Foreskin keratinocyte (primary cell): ENCODE measurements at places on chromosomes 13 and 19. TPM values are rescaled to one million over a fixed set of nuclear protein-coding genes. Genes with fewer than 3 reads are reported as not detected.

The CYP2S1 gene
- total RNA-seq: 8.5 and 10.8 TPM in 2 replicates

The SLC5A5 gene
- total RNA-seq: 0.07 TPM in 1 of 2 replicates, not detected in the other

The CLIP3 gene
- total RNA-seq: 0.46 and 0.82 TPM in 2 replicates

The DACH1 gene
- total RNA-seq: not detected in 2 replicates

The ZSWIM9 gene
- total RNA-seq: 1.8 and 2.1 TPM in 2 replicates

The GPR183 gene
- total RNA-seq: not detected in 2 replicates

The ERICH4 gene
- total RNA-seq: not detected in 2 replicates

The ZNF320 gene
- 4.8 and 5.7 TPM in 2 replicates for total RNA-seq

The ACP4 gene
- not detected in 2 replicates for total RNA-seq

The KLK3 gene
- total RNA-seq: not detected in 2 replicates

DNA sequence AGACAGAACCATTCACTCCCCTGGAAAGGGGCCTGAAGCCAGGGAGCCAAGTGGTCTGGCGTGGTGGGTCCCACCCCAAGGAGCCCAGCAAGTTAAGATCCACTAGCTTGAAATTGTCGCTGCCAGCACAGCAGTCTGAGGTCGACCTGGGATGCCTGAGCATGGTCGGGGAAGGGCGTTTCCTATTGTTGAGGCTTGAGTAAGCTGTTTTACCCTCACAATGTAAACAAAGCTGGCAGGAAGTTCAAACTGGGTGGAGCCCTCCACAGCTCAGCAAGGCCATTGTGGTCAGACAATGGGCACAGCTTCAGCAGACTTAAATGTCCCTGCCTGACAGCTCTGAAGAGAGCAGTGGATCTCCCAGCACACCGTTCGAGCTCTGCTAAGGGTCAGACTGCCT, 195.6 kb upstream of the DACH1 start:
- DNase-seq: no peak

- DNase-seq: no peak
Observed at GRCh38 chr13:61777899-61778298, 362.2 kb upstream of the PCDH20 start.

DNA sequence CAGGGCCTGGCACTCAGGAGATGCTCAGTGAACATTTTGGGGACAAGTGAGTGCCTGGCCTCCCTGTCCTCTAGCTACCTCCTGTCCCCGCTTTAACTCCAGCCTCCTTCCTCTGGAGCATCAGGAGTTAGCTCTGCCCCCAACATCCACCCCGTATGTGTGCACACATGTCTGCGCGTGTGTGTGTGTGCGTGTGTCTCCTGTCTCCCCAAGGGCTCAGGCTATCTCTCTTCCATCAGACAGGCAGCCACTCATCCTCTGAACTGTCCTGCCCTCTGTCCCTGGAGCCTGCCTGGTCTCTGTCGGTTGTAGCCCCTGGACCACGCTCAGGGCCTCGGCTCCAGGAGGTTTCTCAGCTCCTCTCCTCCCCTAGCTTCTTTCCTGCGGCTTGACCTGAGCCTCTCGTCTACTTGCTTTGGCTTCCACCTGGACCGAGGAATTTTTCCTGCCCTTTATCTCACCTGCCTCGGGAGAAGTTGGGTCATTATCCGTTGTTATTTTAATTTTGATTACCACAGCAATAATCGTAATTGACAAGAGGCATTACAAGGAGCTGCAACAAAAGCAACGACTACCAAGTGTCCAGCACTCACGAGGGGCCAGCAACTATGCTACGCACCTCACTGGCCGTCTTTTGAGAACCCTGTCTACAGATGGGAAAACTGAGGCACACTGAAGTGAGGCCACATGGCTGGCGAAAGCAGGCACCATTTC, 32.0 kb upstream of the ASF1B start:
- no peak for DNase-seq

GRCh38 chr13:23990455-23990854, 93.2 kb upstream of the C1QTNF9B start:
- no peak for DNase-seq

- DNase-seq: no peak
Observed at GRCh38 chr13:47100214-47100853, 203.5 kb upstream of the HTR2A start.

- DNase-seq: no peak
Observed at GRCh38 chr13:41780715-41781706, 179.9 kb downstream of the VWA8 start.

DNA sequence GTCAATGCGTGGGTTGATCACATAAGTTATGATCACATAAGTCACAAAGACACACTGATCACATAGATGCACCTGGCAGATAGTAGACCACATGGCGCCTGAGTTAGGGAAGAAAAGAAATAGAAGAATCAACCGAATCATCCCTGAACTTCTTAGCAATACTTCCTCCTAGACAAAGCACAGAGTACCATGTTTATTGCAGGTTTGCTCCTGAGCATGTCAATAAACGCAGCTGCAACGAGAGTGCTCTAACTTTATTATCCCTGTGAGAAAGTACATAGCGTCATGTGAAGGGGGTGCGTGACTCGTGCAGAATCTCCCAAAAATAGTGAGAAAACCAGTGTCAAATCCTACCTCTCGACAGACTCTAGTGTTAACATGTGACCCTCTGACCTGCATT, 17.3 kb downstream of the NCR1 start:
- DNase-seq: no peak

- peak; percentile 76 for DNase-seq
Observed at GRCh38 chr19:45467456-45468158, at the start of gene FOSB. FOSB (plus strand) TSS chr19:45467996; CDS start chr19:45468587, 591 bp downstream.

DNA sequence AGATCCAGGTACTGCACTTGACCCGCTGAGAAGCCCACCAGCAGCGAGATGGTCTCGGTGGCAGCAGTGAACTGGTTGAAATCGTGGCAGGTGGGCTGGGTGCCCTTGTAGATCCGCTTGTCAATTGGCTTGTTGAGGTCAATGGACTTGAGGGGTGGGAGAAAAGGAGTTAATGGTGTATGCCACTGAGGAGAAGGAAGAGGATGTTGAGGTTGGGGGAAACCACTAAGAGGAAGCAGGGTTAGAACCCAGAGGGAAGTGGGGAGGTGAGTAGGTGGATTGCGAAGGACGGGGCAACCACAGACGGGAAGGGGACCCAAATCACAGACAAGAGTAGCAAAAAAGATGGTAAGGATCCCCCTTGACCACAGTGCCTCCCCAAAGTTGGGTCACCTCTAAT, 1.7 kb downstream of the DMWD start:
- DNase-seq: no peak

DNA sequence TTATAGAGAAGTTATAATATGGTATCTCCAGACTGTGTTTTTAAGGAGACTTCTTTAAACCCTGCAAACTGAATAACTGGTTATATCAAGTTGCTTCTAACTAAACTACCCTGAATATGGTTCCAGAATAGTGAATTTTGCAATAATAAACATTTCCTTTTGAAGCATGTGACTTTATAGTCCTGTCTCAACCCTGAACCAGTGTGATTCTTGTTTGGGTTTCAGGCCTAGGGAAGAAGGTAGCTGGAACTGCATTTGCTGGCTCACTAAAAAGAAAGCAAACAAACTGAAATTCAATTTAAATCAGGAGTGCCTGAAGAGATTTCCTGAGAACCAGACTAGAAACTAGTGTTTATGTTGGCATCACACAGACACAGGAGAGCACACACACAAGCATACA, 4.9 kb downstream of the ARHGEF7 start:
- DNase-seq: no peak

DNA sequence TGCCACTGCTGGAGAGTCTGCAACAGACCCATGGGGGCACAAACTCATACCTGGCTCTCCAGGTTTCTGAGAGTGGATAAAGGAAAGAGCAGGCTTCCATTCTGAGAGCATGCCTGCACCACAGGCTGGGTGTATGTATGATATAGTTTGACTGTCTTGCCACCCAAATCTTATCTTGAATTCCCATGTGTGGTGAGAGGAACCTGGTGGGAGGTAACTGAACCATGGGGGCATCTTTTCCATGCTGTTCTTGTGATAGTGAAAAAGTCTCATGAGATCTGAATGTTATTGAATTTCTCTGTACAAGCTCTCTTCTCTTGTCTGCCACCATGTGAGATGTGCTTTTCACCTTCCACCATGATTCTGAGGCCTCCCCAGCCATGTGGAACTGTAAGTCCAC, 50.2 kb downstream of the ERICH6B start:
- DNase-seq: no peak

GRCh38 chr19:7870571-7871436, 3.4 kb downstream of the PRR36 start:
- DNase-seq: peak; percentile 75

DNA sequence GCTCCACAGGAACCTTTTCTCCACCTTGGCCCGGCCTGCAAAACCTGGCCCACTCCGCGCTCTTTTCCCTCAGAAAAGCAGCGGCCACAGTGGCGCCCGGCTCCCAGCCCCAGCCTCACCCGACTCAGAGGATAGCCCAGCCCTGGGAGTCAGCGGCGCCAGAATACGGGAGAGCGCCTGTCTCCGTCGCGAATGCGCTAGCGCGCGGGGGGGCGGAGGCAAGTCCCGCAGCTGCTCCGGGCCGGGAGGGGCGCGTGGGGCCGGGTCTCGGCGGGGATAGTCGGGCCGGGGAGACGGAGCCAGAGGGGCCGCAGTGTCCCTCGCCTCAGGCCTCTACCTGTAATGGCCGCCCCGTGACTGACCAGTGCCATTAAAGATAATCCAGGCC, at the start of gene ZFP30:
ZFP30 (minus strand) TSS at position 165 of the 388 bp plus-strand sequence. CDS start 7,643 bp downstream, outside the sequence.
- DNase-seq: peak; percentile 84

DNA sequence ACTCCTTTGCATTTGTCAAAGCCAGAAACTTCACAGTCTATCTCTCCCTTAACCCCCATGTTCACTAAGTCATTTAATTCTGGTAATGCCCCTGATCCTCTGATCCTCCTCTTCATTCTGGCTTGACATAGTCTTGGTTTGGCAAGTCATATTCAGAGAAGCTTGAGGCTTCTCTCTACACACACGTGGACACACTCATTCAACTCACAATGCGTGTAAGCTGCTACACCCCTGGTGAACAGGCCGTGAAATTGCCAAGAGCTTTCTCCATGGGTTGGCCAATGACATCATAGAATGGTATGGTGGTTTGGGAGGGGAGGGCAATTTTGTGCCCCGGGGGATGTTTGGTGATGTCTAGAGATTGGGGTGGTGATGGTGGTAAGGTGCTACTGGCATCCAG, 47.9 kb upstream of the FLT1 start:
- no peak for DNase-seq

GRCh38 chr19:56966225-56966696, 125.7 kb upstream of the PEG3 start:
- DNase-seq: no peak

- DNase-seq: no peak
Observed at GRCh38 chr13:112234131-112234875, 141.9 kb upstream of the SPACA7 start.

- DNase-seq: no peak
Observed at GRCh38 chr19:57310792-57311191, 9.5 kb upstream of the ZNF543 start.

DNA sequence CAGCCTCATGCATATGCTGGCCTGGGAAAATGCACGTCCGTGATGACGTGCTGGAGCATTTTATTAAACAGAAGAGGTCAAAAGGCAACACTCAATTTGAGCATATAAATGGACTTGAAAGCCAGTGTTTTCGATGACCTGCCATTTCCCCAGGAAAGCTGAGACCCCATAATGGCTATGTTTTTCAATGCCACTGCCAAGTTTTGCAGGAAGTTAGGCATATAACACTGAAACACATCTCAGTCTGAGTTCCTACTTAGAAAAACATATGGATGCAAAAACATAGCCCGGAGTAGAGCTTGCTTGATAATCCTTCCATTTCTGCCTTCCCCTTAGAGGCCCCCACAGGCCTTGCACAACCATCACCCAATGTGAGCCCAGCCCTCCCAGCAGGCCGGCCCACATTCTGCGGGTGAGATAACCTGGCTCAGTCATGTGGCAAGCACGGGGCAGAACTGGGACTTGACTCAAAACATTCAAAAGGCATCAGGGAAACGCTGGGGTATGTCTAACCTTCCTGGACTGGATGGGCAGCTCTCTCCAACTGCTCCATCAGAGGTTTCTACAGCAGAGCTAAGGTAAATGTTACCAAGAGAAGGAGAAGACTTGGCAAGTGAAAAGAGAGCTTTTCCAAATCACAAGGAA, 24.9 kb downstream of the EPS15L1 start:
- DNase-seq: no peak

DNA sequence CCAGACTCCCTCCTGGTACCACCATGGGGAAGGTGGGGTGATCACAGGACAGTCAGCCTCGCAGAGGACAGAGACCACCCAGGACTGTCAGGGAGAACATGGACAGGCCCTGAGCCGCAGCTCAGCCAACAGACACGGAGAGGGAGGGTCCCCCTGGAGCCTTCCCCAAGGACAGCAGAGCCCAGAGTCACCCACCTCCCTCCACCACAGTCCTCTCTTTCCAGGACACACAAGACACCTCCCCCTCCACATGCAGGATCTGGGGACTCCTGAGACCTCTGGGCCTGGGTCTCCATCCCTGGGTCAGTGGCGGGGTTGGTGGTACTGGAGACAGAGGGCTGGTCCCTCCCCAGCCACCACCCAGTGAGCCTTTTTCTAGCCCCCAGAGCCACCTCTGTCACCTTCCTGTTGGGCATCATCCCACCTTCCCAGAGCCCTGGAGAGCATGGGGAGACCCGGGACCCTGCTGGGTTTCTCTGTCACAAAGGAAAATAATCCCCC, 505 bp upstream of the CEACAM5 start:
- DNase-seq: no peak

DNA sequence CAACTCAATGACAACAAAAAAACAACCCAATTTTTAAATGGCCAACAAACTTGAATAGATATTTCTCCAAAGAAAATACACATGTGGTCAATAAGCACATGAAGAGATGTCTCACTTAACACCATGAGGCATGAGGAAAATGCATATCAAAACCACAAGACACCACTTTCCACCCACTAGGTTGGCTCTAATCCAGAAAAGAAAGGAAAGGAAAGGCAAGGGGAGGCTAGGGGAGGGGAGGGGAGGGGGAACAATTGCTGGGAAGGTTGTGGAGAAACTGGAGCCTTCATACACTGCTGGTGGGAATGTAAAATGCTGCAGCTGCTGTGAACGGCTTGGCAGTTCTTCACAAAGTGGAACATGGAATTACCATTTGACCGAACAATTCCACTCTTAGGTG, 854.3 kb downstream of the UQCRFS1 start:
- no peak for DNase-seq

GRCh38 chr13:88068316-88068715, 397.1 kb downstream of the SLITRK5 start:
- DNase-seq: no peak

DNA sequence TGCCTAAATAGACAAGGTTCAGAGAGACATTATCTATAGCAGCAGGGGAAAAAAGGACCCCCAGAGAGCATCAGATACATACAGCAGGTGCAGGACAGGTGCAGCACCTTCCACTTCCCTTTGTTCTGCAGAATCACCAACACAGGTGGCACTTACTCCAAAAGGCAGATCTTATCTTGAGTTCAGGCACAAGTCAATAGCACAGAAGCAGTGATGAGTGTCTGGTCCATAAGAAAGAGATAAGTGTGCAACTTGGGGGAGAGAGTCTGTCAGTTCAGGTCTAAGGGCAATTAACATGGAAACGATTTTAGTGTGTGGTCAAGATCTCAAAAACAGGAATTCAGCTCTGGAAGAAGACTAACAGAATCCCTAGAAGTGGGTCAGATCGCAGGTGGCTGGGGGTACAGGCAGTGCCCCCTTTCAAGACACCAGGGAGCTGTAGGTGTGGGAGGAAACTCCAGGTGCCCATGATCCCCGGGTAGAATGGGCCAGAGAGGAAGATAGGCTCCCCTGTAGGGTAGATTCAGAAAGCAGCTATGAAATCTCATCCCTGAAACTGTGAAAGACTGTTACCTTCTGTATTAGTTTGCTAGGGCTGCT, 40.6 kb downstream of the TNFSF11 start:
- DNase-seq: no peak
